ENCODE measurements at places on chromosomes 16 and 17.

DNA sequence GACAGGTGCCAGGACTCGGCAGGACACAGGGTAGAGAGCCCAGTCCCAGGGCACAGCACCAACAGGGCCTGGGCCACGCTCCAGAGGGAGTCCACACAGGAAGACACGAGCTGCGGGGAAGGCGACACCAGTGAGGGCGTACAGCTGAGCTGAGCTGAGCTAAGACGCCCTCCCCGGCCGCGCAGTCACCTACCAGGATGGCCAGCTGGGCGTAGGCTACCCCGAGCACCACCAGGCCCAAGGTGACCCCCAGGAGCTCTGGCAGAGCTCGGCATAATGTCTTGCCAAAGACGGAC is 42.6 kb downstream of the TSC2 start:
- no peak for DNase-seq

- no peak for DNase-seq
Measured at GRCh38 chr16:3866703-3867431, 13.6 kb downstream of the CREBBP start.

DNA sequence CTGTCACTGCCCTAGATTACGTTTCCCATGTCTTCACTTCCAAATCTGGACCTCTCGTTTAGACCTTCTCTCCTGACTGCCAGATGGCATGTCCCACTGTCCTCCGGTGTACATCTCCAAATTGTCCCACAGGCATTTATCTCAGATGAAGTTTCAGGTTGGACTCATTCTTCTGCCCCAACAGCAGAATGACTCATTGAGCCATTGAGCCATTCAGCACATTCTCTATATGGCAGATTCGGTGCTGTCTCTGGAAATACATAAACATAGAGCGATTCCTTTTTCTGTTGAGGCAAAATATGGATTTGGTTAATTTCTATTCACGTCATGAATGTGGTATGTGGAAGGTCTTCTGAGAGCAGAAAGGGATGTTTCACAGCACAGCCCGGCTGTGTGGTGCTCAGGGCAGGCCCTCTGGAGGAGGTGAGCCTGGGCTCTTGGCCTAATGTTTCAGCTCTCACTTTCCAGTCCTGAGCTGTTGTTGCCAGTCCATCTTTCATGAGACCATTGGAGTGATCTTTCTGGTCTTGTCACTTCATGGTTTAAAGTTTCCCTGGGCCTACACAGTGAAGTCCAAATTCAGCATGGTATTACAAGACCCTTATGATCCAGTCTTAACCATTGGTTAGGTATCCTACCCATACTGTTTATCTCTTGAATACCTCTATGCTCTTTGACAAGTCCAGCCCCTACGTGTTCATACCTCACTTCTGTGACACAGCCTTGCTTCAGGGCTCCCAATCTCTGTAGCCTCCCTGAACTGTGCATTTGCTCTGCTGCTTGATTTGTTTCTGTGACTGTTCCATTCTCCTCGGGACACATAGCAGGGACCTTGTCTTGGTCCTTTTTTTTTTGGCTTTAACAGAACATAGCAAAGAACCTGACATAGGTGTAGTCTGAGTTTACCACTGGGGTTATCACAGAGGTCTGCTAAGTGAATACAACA is 15.9 kb downstream of the HAPSTR1 start:
- no peak for DNase-seq

GRCh38 chr17:57136355-57136754 is 51.3 kb downstream of the AKAP1 start:
- DNase-seq = no peak

DNA sequence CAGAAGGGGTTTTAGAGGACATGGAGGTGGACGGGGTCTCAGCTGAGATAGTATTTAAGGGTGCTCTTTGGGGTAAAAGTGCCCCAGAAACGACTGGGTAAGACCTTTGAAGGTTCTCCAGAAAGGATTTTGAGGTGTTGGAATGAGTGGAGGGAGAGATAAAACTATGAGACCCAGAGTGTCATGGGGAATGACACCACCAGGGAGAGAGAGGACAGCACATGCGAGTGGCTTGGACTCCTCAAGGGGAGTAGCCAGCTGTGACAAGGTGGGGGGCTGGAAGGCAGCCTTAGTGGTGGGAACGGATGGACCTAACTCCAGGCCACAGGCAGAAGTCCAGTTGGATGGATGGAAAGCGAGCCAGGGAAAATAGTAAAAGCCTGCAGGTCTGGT is 19.2 kb upstream of the PITPNM3 start:
- no peak for DNase-seq

DNA sequence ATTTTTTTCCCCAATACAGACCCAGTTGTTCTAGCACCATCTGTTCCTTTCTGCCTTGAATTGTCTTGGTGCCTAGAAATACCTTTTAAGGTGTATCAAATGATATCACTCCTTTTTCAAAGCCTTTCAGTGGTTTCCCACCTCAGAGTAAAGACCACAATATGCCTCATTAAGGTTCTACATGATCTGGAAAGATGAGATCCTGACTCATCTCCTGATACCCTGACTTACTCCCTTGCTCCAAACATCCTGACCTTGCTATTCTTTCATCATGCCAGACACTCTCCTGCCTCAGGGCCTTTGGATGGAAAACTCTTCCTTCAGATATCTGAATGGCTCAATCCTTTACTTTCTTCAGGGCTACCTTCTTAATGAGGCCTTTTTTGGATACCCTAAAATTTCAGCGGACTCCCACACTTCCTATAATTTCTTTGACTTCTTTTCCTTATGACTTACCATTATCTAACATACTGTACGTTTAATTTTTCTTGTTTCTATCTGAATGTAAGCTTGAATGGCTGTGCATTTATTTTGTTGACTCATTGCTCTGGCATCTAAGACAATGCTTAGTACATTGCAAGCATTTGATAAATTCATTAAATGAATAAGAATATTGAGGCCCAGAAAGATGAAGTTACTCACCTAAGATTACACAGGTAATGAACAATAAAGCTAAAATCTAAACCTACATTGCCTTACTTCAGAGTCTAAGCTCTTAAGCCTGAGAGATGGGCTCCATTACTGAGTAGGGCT is 19.2 kb downstream of the FLOT2 start:
- DNase-seq = no peak

DNA sequence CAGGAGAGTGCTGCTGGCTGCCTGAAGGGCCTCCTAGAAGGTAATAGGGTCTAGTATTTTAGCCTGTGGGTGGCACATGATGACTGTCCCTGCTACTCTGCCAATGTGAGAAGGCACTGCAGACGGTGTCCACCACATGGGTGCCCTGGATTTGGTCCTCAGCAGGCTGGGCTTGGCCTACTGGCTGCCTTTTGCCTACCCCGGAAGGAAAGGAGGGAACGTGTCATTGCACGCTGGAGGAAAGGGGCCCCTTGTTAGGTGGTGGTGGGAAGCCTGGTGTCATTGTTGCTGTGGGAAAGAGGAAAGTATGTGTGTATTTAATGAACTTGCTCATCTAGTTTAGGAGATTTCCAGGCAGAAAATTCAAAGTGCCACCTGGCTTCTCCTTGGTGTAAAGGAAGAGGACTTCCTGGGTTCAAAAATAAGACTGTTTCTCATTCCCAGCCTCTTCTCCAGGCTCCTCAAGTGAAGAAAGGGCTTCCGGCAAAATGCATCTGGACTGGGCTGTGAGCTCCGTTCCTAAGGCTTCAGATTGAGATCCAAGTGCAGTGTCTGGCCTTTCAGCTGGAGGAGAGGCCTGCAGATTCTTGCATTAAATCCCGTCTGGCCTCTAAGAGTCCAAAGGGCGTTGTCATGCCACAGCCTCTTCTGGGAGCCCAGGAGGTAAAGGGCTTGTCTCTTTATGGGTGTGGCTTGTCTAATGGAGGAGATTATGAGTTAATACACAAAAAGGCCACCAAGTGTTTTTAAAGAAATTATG is 55.1 kb downstream of the RPTOR start:
- DNase-seq = no peak

DNA sequence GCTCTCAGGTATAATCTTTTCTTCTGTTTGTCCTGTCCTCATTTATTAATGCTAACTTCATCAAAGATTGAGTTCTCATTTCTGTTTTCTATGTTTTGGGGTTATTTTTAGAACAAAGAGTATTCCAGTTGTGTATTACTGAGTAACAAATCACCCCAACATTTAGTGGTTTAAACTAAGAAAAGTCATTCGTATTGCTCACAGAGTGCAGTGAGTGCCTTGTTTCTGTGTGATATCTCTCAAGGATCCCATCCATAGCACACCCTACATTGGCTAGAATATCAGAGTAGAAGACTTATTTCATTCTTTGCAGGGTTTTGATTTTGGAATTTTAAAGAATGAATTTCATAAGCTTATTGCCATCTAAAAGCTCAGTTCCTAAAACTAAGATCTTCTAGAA is 72.1 kb downstream of the VMP1 start:
- no peak for DNase-seq

- DNase-seq = no peak
Measured at GRCh38 chr17:1961189-1961588, 63.9 kb downstream of the RTN4RL1 start.

DNA sequence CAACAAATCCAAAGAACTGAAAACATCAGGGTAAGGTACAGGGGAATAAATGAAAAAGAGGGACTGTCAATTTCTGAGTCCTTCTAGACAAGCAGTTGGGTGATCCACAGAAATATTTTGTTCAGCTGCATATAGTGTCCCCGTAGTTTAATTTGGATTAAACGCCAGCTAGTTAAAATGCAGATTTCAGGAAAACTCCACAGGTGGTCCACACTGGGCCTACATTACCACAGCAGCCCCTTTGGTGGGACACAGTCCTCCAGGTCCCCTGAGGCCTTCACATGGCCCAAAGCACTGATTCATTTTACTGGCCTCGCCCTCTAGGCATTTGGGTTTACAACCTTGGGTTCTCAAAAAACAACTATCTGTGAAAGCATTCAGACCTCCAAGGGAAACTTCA is 4.6 kb downstream of the ARHGAP17 start:
- no peak for DNase-seq
